ENCODE measurements at places on chromosomes 12 and 14. TPM values are rescaled to one million over a fixed set of nuclear protein-coding genes. Genes with fewer than 3 reads are reported as not detected.

Gene HOXC13
- total RNA-seq = not detected

Gene PLEKHG7
- not detected for total RNA-seq

Gene PRORP
- total RNA-seq = 21.3 TPM

Gene STYK1
- total RNA-seq = not detected

Gene BIN2
- 14.4 TPM for total RNA-seq

Gene RNASE3
- total RNA-seq = 0.80 TPM

Gene MUCL1
- total RNA-seq = not detected

Gene GAS2L3
- 10.0 TPM for total RNA-seq

Gene TRPV4
- 3.5 TPM for total RNA-seq

Gene AQP5
- total RNA-seq = not detected

Gene PLA2G1B
- total RNA-seq = 1.8 TPM

Gene TAS2R7
- not detected for total RNA-seq

Gene FOXA1
- not detected for total RNA-seq

Gene PTCSC3
- not detected for total RNA-seq

Gene SOX5
- total RNA-seq = 31.0 TPM

Gene SLC39A2
- total RNA-seq = not detected

Gene KRT74
- not detected for total RNA-seq

Gene DPPA3
- not detected for total RNA-seq

Gene CFAP251
- 2.1 TPM for total RNA-seq

Gene TAS2R30
- total RNA-seq = 4.1 TPM

Gene TAS2R20
- total RNA-seq = 1.5 TPM

All from mesenteric fat pad (tissue), 1 donor.